Activated CD8-positive, alpha-beta T cell treated with anti-CD3 and anti-CD28 coated beads, Interleukin-2, amount 10 ng/mL, durations not matched to agents 7 days and 5 days (primary cell): ENCODE measurements at places on chromosomes 3 and 15. TPM values are rescaled to one million over a fixed set of nuclear protein-coding genes. Genes with fewer than 3 reads are reported as not detected.

RTP3 gene
- not detected for total RNA-seq

GRCh38 chr3:33256249-33256648 is 21.0 kb upstream of the FBXL2 start:
- DNase-seq: no peak

GRCh38 chr15:69903470-69904469 is 193.9 kb downstream of the TLE3 start:
- DNase-seq: no peak

SNRPN gene
- total RNA-seq: 54.2 TPM

GRCh38 chr15:85579957-85580694 is 199.7 kb downstream of the AKAP13 start:
- DNase-seq: no peak

GRCh38 chr3:109887293-109887692 is 549.9 kb upstream of the DPPA4 start:
- no peak for DNase-seq

DNA sequence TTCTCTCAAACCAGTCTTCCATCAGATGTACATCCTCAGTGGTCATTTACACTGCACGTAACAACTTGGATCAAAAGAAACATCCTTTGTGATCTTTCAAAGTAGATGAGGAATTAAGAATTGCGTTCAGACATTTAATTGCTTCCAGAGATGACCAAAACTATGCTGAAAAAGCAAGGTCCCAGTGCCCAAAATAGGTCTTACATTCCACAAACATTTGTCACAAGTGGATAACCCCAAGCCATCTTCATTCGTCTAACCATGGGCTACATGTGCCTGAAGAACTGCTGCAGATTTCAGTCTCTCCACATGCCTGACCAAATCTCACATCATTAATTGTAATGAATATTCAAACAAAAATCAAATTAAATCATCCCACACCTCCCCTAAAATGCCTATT is 273.6 kb downstream of the SHOX2 start:
- no peak for DNase-seq

GRCh38 chr15:76526111-76526510 is 189.5 kb downstream of the ISL2 start:
- DNase-seq: no peak
